ENCODE measurements at places on chromosomes 5 and 9.
A peak's percentile ranks its signal among the peaks of the same experiment; 100 is the strongest.

GRCh38 chr9:19967888-19968459 lies 179.1 kb upstream of the SLC24A2 start:
- no peak for DNase-seq

GRCh38 chr9:87592554-87593358 lies 95.1 kb downstream of the DAPK1 start:
- no peak for DNase-seq

GRCh38 chr5:63613442-63613841 lies 348.8 kb downstream of the HTR1A start:
- no peak for DNase-seq

DNA sequence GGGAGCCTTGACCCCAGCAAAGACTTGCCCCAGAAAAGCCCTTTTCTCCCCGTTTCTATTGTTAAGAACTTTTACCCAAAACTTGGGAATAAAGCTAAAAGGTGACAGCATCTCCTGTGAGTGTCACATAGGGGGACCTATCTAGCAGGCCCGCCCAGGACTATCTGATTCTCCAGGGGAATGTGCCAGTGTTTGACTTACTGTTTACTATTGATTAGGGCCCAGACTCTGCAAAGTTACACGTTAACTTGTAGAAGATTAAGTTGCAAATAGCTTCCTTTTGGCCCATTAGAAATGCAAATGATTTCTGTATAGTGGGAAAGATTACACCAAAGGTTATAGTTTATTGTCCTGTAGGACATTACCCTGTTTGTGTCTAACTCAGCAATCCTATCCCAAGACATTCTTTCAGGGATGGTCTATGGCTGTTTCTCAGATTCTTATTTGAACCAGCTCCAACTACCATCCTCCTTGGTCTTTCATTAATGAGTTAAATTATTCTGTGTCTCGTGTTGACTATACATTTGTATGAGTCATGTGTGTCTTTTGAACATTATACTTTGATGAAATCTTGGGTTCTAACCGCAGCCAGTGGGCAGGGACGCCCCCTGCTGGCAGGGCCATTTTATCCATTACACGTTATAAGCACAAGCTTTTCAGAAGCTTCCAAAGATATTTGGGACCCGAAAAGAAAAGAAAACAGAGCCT lies 60.7 kb downstream of the HRH2 start:
- DNase-seq, result peak; percentile 56

DNA sequence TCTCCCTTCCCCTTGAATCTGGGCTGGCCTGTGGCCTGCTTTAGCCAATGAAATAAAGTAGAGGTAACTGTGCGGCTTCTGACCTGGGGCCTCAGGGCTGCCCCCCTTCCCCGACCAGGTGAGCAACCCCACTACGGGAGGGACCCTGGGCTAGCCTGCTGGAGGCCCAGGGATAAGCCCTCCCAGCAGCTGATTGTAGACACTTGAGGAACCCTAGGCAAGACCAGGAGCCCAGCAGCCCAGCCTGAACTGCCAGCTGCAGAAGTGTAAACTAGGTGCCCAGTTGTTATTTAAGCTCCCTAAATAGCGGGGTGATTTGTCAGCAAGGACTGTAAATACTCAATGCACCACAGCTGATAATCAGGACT lies 41.3 kb downstream of the RAPGEF1 start:
- no peak for DNase-seq

GRCh38 chr9:101399643-101399970 lies 956 bp downstream of the ZNF189 start:
- no peak for DNase-seq

- DNase-seq, result no peak
Measured at GRCh38 chr5:154260224-154260927, 69.8 kb downstream of the GALNT10 start.

GRCh38 chr9:33187519-33188218 lies 20.5 kb upstream of the B4GALT1 start:
- DNase-seq, result no peak

GRCh38 chr5:102651466-102651865 lies 103.6 kb upstream of the PAM start:
- no peak for DNase-seq

- no peak for DNase-seq
Measured at GRCh38 chr5:172554562-172554961, 86.5 kb upstream of the NEURL1B start.

DNA sequence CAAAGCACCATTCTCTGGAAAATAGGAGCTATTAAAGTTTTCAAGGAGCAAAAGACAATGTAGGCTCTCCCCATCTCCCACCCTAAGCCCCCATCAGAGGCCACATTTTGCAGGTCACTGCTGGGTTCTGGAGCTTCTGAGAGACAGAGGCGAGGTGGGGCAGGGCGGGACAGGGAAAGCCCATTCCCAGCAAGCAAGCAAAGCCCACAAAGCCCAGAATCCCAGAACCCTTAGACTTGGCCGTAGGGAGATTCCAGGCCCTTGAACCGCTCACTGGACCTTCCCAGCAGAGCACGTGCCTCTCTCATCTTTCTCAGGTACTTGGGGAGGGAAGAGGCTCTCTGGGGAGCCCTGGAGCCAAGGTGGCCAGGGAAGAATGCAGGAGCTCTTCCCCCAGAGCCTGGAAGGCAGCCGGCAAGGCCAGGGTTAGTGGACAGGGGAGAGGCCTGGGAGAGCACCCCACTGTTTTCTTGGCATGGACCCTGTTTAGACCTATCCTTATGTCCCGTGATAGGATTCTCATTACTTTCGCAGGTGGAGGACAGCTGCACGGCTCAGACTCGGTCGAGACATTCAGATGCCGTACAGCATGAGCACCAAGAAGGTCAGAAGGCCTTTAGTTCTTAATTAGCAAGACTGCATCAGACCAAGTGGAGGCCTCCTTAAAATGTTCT lies 52.4 kb downstream of the ZNF354C start:
- DNase-seq, result no peak

Data from foreskin melanocyte (primary cell).